Right atrium auricular region (tissue), 2 donors: ENCODE measurements at places on chromosomes 2 and 18. TPM values are rescaled to one million over a fixed set of nuclear protein-coding genes. Genes with fewer than 3 reads are reported as not detected.

- no peak for DNase-seq
Observed at GRCh38 chr2:17621781-17622180, 81.3 kb downstream of the VSNL1 start.

DNA sequence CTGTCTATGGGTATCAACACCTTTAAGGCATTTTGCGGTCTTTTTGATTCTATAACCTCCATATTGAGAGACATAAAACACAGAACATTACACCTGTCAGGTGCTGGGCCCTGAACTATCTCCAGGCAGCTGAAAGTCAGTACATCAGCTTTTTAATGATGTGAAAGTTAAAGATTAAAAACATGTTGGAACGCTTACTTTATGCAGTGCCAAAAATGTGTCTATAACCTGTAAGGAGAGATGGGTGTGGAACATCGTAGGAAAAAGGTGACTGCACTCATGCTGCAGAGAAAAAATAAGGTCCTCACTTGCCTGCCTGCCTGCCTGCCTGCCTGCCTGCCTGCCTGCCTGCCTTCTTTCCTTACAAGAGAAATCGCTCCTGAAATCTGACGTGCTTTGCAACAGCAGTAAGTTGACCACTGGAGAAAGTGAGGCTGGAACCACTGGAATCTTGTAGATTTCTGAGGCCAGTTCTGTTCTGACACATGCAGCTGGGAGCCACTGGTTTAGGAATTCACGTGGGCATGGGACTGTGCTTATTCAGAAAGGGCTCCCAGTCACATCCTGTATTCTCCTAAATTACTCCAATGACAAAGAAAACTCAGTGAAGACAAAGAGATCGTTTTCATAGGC is 34.1 kb downstream of the BCL11A start:
- DNase-seq: no peak

DNA sequence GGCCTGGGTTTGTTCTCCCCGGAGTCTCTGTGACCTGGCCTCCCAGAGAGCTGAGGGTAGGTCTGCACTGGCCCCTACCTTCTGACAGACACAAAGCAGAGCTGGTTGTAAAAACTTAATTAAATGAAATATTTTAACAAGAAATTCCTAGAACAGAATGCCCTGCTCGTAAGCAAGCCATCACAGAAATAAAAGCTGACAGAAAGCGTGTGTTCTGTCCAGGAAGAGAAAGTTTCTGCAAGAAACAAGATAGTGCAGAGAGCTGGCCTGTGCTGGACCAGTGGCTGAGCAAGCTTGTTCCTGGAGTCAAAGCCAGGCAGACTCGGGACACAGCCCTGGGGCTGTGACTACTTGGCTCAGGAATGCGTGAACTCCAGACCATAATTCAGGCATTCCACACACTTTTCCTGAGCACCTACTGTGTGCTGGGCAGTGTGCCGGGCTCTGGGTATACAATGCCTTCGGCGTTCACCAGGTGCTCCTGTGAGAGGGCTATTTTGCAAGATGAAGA is 51.6 kb downstream of the APOB start:
- no peak for DNase-seq

GRCh38 chr2:27445615-27446014 is 3.4 kb downstream of the KRTCAP3 start:
- no peak for DNase-seq

- no peak for DNase-seq
Observed at GRCh38 chr18:55858661-55859515, 270.9 kb upstream of the TCF4 start.

- no peak for DNase-seq
Observed at GRCh38 chr18:36023336-36023735, 44.0 kb downstream of the RPRD1A start.

DNA sequence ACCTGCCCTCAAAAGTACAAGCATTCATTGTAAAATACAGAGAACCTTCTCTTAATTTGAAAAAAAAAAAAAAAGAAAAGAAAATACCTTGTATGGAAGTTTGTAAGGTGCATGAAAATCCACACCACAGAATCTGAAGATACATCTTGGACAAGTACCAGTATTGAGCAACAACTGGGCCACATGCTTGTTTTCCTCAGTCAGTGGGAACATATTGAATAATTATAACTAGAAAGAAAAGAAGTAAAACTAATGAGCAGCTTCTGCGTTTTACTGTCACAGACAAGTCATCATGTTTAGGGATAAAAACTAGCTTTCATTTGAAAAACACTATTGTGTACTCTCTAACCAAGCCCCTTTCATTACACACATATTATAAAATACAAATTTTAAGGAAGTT is 5.8 kb upstream of the PEX13 start:
- no peak for DNase-seq

DNA sequence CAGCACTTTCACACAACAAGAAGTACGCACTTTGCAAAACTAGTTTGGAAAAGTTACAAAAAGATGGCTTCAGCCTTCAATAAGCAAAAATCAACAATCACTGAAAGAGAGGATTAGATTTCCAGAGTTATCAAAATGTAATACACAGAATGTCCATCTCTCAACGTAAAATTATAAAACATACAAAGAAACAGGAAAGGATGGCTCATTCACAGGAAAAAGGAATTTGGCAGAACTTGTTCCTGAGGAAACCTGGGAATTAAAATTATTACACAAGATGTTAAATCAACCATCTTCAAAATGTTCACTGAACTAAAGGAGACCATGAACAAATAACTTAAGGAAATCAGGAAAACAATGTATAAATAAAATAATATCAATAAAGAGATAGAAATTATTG is 8.0 kb downstream of the C2orf92 start:
- DNase-seq: no peak

- no peak for DNase-seq
Observed at GRCh38 chr2:165208094-165208493, 4.2 kb upstream of the SCN3A start.

DNA sequence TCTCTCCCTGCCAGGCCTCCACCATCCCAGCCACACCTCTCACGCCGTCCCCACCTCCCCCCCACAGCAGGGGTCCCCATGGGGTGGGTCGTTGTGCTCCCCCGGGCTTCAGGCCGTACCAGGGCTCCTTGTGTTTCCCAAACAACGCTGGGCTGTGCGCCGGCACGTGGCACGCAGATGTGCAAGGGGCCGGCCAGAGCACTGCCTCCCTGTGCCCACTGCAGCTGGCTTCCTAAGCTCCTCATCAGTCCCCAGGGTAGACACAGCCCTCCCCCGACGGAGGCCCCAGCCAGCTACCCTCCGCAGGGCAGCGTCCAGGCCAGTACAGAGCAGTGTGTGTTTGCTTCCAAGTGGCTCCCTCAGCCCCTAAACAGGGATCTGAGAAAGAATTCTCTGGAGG is 34.0 kb downstream of the BIN1 start:
- DNase-seq: no peak

- peak; percentile 90 for DNase-seq
Observed at GRCh38 chr2:120312860-120313694, 32.9 kb upstream of the INHBB start.

Gene TUBA3E
- total RNA-seq: 9.5 TPM

Gene CDKL4
- 0.79 TPM for total RNA-seq

Gene CXCR4
- 11.9 TPM for total RNA-seq
